ENCODE measurements at places on chromosomes 2 and 18.
A peak's percentile ranks its signal among the peaks of the same experiment; 100 is the strongest.

GRCh38 chr18:8411492-8411891 is 197.7 kb upstream of the RAB12 start:
- no peak for DNase-seq

DNA sequence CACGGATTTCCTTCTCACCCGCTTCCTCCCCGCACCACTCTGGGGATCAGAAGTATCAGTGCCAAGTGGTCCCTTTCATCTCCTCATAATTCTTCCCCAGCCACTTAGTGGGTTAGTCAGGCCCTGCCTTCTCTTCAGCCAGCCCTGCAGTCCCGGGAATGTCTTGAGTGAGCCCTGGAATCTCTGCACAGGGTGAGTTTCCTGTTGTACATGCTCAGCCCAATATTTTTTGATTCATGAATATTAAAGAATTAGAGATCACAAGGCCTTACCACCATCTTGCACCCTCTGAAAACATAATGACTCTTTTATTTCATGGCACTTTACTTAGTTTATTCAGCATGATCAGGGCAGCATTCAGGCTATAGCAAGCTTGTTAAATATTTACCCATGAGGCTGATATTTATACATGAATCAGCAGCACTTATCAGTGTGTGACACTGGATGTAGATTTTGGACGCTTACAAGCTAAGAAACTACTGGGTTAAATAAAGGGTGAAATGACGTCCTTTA is 159.4 kb upstream of the FOSL2 start:
- no peak for DNase-seq

DNA sequence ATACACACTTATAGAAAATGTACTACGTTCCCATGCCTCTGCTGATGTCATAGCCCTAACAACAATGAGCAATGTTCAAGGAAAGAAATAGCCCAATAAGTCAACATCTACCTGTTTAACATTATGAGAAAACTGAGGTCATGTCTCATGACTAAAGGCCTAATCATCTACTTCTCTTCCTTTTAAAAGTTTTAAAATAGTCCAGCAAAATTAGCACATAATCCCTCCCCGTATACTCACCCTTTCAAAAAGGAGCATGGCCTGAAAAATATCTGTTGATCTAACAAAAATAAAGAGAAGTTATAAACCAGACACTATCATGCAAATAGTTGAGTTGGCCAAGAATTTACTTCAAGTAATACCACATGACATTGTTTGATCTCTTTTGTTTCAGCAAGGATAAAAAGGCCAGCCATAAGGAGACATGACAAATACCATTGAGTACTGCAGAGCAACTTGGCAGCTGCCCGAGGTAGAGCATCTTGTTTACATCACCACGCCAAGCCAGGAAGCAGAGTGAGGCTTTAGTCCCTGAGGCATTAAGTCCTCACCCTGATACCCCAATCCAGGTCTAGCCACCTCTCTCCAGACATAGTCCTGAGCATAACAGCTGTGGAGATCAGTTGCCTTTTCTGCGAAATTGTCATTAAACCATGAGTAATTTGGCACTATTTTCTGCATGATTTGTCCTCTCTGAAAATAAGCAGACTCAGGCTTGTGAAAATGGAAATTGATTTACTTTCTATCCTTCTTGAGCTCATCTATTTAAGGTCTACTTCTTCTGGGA is 137.4 kb upstream of the ETAA1 start:
- no peak for DNase-seq

DNA sequence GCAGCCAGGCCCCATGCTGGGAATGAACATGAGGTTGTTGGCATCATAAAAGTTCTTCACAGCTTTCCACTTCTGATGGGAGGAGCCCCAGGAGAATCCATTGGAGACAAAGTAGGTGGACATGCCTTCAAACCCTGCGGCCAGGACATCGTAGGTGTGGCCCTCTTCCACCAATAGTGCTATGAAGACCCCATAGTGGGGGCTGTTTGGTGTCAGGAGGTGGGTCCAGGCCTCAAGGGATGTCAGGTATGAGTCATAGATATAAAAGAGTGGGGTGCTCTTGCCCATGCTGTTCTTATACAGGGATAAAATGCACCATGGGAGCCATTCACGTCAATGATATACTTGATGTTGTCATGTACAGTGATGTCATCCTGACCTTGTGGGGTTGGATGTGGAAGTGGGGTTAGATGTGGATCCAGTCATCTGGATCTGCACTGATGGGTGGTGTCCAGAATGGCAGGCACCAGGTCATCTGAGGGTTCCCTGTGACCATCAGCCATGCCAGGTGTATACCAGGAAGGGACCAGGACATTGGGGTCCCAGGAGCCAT is 22.1 kb upstream of the MCM6 start:
- DNase-seq, result no peak

DNA sequence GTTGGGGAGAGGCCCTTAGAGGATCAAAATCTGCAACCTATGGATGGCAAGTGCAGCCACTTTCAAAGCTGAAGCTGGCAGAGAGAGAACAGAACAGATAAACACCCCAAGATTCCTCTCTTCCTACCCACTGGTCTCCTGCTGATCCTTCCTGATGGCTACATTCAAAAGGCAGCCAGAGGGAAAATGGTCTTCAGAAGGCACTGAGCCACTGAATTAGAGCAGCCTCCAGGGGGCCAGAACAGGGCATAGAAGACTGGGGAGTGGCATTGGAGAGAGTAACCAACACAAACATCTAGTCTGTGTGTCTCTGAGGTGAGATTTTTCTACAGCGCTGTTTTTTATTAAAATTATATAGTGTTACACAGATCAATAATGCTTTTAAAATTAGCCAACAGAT is 432.6 kb downstream of the PARD3B start:
- DNase-seq, result no peak

- DNase-seq, result no peak
Measured at GRCh38 chr2:1814061-1814460, 69.7 kb upstream of the PXDN start.

DNA sequence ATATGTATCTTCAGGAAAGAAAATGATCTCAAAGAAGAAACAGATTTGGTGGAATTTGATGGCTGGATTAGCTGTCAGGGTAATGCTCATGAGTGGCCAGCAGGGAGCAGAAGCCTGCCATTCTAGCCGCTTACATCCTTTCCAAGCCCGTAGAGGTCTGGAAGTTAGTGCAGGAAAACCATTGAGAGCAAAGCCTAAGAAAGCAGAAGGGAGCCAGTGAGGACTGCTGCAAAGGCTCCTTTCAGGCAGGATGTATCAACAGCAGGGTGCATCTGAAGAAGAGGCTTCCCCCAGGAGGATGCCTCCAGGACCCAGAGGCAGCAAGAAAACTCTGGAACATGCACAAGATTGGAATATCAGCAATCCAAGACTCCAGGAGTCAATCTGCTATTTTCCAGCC is 22.9 kb upstream of the LBH start:
- DNase-seq, result no peak

DNA sequence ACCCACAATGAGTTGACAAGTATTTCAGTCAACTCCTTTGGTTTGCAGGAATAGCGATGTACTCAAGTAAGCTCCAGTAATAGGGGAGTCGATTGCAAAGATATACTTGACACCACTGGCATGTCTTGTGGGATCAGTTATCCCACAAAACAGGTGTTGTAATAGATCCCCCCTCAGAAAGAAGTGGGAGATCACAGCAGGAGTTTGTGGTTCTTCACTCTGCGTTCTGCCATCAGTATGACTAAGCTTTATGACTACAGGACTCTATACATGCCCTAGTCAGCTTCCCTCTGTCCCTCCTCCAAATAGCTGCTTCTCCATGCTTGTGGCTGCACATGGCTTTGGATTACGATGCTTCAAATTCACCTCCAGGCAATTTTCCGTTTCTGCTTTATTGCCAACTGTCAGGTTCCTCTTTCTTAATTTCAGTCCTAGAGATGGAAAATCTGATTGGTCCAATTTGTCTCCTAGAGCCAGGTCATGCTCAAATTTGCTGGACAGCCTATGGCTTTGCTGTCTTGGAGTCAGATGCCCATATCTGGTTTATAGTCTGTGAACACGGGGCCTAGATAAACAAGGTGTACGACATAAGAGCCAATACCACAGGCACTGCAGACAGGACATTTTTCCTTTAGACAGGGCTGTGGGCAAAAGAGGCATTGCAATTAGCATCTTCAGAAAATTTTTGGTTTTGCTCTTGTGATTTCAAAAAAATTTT is 221.7 kb downstream of the PAX3 start:
- DNase-seq, result no peak

GRCh38 chr2:82411071-82411470 is 2048.0 kb downstream of the SUCLG1 start:
- no peak for DNase-seq

GRCh38 chr2:144944546-144945220 is 424.8 kb upstream of the ZEB2 start:
- no peak for DNase-seq

GRCh38 chr2:190947711-190948251 is 66.2 kb downstream of the STAT1 start:
- DNase-seq, result no peak

DNA sequence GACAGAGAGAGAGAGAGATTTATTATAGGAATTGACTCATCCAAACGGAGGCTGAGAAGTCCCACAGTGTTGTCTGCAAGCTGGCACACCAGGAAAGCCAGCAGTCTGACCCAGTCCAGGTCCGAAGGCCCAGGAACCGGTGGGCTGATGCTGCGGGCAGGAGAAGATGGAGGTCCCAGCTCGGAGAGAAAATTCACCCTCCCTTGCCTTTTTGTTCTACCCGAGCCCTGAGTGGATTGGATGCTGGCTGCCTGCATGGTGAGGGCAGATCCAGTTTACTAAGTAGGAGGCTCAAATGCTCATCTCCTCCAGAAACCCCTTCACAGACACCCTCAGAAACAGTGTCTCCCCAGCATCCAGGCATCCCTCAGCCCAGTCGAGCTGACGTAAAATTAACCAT is 22.2 kb upstream of the STK25 start:
- no peak for DNase-seq

DNA sequence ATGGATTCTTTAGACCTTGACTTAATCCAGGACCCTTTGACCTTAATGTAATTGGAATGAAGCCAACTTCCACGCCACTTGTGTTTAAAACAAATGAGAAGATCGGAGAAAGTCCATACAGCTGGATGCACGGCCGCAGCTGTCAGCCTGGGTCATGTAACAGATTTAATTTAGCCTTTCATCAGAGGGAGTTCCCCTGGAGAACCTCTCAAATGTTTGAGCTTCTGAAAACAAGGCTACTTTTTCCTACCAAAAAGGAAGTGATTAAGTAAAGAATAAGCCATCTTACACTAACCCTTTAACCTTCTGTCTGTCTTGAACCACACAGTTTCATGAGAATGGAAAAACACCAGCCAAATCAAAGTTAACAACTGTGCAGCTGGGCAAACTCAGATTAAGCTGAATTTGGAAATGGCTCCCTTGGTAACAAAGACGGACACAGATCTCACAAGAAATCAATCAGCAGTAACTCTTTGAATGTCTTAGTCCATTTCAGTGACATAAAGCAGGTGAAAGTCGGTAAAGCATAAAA is 103.6 kb downstream of the DOCK10 start:
- no peak for DNase-seq

DNA sequence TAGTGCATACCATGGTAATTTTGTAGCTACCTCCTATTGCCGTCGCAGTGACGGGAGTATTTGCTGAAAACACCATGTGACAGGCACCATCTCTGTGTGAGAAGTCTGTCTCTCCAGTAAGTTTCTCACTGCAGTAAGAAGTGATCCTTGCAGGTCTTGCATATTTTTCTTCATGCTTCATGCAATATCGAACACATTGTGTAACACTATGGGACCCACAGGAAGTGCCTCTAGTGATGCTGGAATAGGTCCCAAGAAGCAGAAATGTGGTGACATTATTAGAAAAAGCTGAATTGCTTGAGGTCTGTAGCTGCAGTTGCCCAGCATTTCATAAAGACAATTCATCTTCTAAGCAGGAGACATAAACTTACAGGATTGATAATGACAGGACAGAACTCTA is 167.6 kb downstream of the DCDC2C start:
- no peak for DNase-seq

DNA sequence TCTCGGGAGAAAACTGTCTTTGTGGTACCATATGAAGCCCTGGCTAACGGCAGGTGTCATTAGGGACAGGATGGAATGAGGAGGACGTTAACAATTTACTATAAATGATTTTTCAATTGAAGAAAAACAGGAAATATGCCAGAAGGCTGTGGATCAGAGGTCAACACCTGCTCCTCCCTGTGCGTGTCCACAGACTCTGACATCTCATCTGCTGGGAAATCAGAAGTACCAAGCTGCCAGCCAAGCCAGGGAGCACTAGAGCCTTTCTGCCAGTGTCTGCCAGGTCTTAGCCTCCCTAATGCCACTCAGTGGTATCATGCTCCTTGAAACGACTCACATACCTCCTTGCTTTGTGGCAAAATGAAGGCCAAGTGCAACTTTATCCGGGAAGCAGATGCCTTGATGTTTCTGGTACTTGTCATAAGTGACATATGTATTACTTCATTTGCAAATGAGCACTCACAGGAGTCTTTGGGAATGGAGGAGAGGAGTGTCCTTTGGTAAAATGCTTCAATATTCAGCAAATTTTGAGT is 541.1 kb downstream of the SATB2 start:
- peak; percentile 39 for DNase-seq

DNA sequence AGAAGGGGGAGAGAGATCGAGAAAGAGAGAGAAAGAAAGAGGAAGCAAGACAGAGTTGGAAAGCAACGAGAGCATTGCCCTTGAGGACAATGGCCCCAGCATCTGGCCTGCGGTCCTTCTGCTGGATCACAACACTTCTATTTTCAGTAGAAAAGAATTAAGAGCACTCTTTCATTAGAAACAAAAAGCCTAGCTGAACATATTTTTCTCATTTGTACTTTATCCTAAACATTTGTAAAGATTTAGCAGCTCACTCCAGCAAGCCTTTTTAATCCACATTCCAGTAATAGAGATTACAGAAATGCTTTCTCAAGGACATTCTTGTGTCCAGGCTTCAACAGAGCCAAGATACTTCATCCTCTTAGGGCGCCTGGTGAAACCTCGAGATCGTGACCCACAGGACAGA is 31.6 kb upstream of the AFF3 start:
- DNase-seq, result no peak

DNA sequence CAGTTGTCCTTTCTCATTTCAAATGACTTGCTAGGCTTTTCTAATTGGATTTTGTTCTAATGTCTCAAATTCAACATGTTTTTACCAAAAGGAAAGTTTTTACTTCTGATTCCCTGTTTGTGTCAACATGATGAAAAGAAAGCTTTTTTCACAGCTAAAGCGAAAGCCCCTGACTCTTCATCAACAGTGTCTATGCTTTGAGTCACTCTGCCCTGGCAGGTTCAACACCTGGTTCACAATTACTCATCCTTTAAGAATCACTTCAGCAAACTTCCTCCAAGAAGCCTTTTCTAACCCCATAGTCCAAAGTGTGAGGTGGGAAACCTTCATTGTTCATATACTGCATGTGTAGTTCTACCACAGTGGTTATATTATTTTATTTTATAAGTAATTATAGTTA is 7.6 kb upstream of the DSG2 start:
- no peak for DNase-seq

All from NCI-H1417 treated with DMSO at 0.1 percent for 48 hours (cell line).